ENCODE measurements at places on chromosomes 3 and 15. TPM values are rescaled to one million over a fixed set of nuclear protein-coding genes. Genes with fewer than 3 reads are reported as not detected.

CCDC39 gene
- total RNA-seq, result under 0.01 TPM

TMOD3 gene
- 48.3 TPM for total RNA-seq

TM6SF1 gene
- 34.4 TPM for total RNA-seq

PLA2G4D gene
- not detected for total RNA-seq

GOLGA6D gene
- not detected for total RNA-seq

GABRR3 gene
- not detected for total RNA-seq

ZIC4 gene
- not detected for total RNA-seq

FBXL22 gene
- total RNA-seq, result 0.13 TPM

PPP1R14D gene
- total RNA-seq, result not detected

CSPG5 gene
- 0.26 TPM for total RNA-seq

THAP10 gene
- 1.4 TPM for total RNA-seq

ALPK3 gene
- total RNA-seq, result 19.5 TPM

ENTPD3 gene
- total RNA-seq, result not detected

B3GALNT1 gene
- total RNA-seq, result 11.9 TPM

ARPIN gene
- total RNA-seq, result 10.7 TPM

ACTL6A gene
- 40.3 TPM for total RNA-seq

CKMT1A gene
- total RNA-seq, result not detected

CKMT1B gene
- not detected for total RNA-seq

CTXN2 gene
- total RNA-seq, result not detected

PRKCI gene
- total RNA-seq, result 22.9 TPM

GHRL gene
- total RNA-seq, result 0.51 TPM

ZSCAN2 gene
- total RNA-seq, result 15.7 TPM

NEK10 gene
- 1.9 TPM for total RNA-seq

CCRL2 gene
- 1.3 TPM for total RNA-seq

RTP1 gene
- not detected for total RNA-seq

ANKRD63 gene
- not detected for total RNA-seq

THRB gene
- total RNA-seq, result 0.13 TPM

EPHB1 gene
- 3.8 TPM for total RNA-seq

ILDR1 gene
- total RNA-seq, result not detected

TMEM207 gene
- total RNA-seq, result not detected

GCNT3 gene
- not detected for total RNA-seq

GATA2 gene
- total RNA-seq, result 6.7 TPM

CYP1A2 gene
- total RNA-seq, result under 0.01 TPM

CCNL1 gene
- total RNA-seq, result 78.8 TPM

XCR1 gene
- not detected for total RNA-seq

SLC27A2 gene
- 3.7 TPM for total RNA-seq

MEIS2 gene
- 6.3 TPM for total RNA-seq

DNAJA4 gene
- 0.90 TPM for total RNA-seq
